Stimulated activated CD4-positive, alpha-beta T cell treated with anti-CD3 and anti-CD28 coated beads, Interleukin-2, amount 100 ng/mL, for 4 hours (primary cell): ENCODE measurements at places on chromosomes 2 and 18.

- no peak for DNase-seq
These were observed 91.2 kb downstream of the SMAD7 start for GRCh38 chr18:48859311-48860268.

- no peak for DNase-seq
These were observed 378.4 kb upstream of the PIK3C3 start for GRCh38 chr18:41576643-41577042.

- no peak for DNase-seq
These were observed 171.6 kb downstream of the LDLRAD4 start for GRCh38 chr18:13390196-13390595.

GRCh38 chr2:219595256-219595655 is 2.4 kb upstream of the STK11IP start:
- DNase-seq = no peak
